ENCODE measurements at places on chromosomes 7 and 10.

GRCh38 chr10:116038259-116038658 is 234.7 kb downstream of the GFRA1 start:
- no peak for DNase-seq

DNA sequence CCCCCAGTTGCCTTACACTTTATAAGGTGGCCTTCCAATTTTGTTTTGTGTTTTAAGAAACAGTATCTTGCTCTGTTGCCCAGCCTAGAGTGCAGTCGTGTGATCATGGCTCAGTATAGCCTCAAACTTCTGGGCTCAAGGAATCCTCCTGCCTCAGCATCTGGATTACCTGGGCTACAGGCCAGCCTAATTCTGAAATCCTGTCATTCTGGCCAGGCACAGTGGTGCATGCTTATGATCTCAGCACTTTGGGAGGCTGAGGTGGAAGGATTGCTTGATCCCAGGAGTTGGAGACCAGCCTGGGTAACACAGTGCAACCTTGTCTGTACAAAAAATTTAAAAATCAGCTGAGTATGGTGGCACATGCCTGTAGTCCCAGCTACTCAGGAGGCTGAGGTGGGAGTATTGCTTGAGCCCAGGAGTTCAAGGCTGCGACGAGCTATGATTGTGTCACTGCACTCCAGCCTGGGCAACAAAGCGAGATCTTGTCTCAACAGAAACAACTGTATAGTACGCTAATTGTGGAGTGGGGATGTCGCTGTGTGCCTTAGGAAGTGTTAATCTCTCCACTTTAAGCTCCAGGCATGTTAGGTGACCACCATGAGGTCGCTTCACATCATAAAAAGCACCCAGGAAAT is 24.7 kb upstream of the RBM33 start:
- no peak for DNase-seq

- DNase-seq: no peak
Observed at GRCh38 chr7:129612112-129613015, 844 bp downstream of the NRF1 start.

DNA sequence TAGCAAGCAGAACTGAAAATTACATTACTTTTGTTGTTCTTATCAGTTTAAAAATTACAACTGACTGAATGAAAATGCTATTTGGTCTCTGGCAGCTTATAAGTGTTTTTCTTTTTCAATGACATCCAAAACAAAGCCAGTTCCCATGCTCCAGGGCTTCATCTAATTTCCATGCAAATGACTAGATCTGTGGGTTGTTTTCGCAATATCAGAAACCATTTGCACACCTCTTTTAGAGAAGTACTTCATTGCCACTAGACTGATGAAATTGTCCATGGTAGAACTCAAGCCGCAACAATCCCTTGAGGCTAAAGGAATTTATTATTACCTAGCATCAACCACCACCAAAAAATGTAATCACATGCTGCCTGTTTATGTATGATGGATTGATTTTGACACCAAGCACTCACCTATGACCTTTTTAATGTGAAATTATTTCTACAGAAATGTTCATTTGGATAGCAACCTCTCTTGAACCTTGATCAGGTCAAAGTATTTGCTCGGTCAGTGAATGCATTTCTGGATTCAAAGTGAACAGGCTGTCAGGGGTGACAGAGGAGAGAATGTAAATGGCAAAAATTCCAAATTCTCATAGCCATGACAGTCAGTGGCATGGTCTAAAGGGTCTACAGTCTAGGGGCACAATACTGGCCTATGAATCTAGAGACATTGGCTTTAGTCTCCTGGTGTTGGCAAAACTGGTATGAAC is 769.3 kb downstream of the SORCS1 start:
- no peak for DNase-seq

- no peak for DNase-seq
Observed at GRCh38 chr7:136116186-136116585, 139.0 kb upstream of the MTPN start.

GRCh38 chr10:118543714-118544400 is 51.6 kb downstream of the PRLHR start:
- DNase-seq: no peak

GRCh38 chr10:86306628-86307278 is 59.8 kb downstream of the GRID1 start:
- DNase-seq: no peak

DNA sequence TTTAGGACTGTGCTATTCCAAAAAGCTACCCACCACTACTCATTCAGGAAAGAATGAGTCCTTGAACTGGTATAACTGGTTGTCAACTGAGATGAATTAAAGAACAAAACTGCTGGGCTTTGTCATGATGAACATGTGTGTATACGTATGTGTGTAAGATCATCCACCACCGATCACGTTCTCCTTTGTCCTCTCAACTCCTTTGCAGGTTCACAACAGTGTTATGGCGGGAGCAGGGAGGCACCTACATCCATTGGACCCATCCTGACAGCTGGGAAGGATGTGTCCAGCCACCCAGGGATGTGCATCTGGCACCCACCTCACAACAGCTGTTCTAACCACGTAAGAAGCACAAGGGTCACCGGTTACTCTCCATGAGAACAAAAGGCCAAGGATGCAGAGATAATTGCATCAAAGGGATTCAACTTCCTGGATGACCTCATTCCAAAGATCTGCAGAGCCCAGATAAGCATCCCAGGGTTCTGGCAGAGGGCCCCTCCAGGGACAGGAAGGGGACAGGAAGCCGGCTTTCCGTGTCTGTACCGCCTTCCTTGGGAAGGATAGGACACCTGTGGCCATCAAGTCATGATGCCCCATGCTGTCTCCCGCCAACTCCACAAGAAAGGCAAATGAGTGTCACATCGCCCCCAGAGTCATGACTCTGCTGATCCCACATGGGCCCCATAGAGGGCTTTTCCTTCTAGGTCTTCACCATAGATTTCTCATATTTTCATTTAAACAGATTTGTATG is 66.1 kb downstream of the STEAP1B start:
- DNase-seq: no peak

GRCh38 chr10:76991621-76992020 is 646.0 kb downstream of the KCNMA1 start:
- DNase-seq: no peak

GRCh38 chr10:117759266-117759665 is 216.7 kb downstream of the EMX2 start:
- DNase-seq: no peak

- no peak for DNase-seq
Observed at GRCh38 chr7:134630893-134631292, 15.8 kb upstream of the BPGM start.

DNA sequence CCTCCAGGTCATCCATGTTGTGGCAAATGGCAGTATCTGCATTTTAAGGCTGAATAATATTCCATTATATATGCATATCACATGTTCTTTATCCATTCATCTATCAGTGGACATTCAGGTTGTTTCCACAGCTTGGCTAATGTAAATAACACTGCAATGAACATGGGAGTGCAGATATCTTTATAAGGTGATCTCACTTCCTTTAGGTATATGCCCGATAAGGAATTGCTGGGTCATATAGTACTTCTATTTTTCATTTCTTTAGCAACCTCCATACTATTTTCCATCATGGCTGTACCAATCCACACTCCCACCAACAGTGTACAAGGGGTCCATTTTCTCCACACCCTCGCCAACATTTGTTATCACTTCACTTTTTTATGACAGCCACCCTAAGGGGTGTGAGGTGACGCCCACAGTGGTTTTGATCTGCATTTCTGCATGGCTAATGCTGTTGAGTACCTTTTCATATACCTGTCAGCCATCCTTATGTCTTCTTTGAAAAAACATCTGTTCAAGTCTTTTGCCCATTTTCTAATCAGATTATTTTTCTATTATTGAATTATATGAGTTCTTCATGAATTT is 18.9 kb downstream of the ABI1 start:
- DNase-seq: no peak

DNA sequence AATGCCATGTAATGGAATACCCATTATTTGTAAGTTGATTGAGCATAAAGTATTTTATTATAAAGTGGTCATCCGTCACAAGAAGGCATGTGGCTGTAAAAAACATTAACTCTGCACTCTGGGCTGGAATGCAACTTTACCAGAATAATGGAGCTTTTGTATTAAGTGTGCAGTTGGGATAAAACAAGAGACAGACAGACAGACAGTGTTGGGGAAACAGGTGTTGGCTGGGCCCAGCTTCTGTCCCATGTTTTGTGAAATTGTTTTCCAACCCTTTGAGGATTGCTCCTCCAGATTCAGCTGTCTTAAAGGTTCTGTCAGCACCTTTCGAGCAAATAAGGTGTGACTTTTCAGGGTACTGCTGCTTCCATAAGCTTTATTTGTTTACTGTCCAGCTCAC is 67.9 kb upstream of the NFKB2 start:
- DNase-seq: no peak

DNA sequence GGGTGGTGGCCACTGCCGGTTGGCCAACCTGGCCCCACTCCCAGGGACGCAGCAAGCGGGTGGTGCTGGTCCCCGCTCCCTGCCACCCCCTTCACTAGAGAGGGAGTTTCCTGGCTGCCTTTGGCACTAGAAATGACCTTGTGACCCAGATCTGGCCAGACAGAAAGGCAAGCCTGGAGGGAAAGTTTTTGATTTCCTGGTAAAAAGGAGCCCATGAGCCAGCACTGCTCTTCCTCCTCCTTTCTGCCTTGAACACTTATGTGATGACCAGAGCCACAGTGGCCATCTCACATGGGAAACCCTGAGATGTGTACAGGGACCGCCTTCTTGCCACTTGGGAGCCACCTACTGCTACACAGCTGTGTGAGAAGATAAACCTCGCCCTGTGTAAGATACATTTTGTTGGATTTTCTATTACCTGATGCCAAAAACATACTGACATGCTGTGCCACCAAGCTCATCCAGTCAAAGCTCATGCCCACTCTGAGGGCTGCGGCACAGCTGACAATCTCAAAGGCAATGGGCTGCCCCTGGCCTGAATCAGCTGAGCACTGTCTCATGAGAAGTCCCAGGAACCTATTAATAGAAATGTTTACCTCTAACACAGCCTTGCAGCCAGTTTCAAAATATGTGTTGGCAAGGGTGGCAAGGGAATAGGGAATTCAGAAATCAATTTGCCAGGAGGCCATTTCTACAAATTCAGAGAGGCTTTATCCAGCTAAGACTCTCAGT is 94.0 kb downstream of the CYTH3 start:
- DNase-seq: no peak

GRCh38 chr10:129866894-129867293 is 97.2 kb downstream of the EBF3 start:
- no peak for DNase-seq

GRCh38 chr7:131600085-131600881 is 43.9 kb upstream of the PODXL start:
- DNase-seq: no peak
